ENCODE measurements at places on chromosomes 1 and 21.

DNA sequence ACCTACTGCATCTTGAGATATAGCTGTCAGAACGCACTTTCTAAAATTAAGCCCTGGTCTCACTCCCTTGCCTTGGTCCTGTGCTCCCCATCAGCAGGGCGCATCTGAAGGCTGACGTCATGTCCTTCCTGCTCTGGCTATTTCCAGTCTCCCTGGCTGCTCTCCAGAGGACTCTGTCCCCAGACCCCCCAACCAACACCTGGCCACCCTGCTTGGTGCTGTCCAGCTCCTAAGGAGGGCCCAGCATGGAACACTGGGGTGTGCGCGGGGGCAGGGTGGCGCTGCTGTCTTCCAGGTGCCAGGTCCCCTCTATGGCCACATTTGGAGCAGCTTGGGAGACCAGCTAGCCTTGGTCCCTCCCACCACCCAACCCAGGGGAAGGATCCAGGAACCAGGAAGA lies 8.3 kb downstream of the TNNT2 start:
- no peak for DNase-seq

DNA sequence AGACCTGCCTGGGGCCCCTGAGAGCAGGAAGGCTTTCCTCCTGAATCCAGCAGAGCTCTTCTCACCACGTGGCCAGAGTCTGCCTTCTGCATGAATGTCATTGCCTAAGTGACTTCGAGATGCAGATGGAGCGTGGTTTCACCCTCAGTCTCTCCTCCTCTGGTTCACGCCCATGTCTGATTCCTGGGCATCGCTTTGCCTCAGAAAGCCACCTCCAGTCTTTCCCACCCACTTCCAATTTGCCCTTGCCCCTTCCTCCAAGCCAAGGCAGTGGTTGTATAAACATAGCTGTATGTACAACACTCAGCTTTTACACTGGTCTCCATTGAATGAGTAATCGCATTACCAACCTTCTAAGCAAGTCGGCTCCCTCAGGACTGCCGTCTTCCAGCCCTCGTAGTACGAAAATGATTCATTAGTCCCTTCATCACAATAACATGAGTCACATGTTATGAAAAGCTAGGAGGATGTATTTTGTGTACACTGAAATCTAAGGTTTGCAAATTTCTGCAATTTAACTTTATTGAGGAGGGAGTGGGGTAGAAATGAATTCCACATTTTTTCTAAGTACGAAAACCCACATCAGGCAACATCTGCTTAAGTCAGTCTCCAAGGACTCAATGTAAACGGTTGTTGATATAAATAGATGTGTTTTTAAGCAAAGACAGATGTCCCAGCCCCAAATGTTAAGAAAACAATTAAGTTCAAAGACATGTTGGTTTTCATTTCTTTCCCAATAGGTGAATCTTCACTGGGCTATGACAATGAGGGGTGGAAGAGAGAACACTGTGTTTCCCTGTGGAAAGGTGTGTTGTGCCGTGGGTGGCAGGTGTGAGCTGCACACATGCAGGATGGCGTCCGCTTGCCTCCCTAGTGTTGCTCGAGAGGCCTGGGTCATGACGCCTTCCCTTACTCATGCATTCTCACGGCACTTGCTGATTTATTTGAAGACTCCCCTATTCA lies 32.3 kb upstream of the ETS2 start:
- DNase-seq: no peak

DNA sequence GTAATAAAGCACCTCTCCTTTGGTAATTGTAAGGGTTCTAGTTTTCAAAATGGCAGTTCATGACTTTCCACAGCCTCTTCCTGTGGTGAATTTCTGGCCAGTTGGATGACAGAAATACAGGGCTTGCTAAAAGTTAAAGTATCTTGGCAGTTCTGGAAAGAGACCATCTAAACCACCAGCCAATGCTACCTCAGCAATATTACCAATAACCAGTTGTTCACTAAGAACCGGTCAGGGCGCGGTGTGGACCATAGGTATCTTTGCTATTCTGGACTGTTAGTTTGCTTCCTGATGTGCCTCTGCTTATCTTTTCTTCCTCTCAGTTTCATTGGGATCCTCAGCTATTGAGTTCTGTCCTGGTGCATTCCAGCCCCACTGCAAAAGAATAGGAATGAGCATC lies 124.7 kb downstream of the HS2ST1 start:
- no peak for DNase-seq

- DNase-seq: no peak
Measured at GRCh38 chr21:46128106-46128932, 27.1 kb downstream of the FTCD start.

DNA sequence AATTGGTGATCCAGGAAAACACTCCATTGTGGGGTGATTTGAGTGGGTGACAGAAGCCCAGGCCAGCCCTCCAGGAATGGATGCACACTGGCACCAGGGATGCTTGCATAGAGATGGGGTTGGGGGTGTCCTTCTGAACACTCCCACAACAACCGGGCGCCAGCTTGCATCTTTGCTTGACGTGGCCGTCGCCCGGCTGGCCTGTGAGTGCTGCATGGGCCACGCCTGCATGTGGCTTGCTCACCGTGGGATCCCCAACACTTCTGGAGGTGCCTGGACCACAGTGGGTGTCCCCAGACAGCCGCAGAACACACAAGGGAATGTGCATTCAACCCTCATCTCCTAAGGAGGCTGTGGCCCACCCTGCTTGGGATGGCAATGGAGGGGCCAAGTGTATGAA lies 55.1 kb downstream of the SIK1 start:
- no peak for DNase-seq

DNA sequence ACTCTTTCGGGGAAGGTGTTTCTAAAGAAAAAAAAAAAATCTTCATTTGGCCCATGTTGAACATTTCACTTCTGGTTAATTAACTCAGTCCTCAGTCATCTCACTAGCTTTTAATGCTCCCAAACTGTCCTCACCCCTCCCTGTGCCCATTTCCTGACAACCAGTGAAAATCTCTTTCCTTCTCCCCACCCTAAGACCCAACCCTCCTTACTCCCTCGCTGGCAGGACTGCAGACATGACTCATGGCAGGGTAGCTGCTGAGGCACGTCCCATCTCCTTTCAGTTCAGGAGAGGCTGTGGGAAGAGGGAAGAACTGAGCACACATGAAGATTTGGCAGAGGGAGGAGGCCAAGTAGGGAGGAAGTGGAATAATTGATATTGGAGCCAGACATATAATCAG lies 12.6 kb downstream of the PKP1 start:
- DNase-seq: no peak

DNA sequence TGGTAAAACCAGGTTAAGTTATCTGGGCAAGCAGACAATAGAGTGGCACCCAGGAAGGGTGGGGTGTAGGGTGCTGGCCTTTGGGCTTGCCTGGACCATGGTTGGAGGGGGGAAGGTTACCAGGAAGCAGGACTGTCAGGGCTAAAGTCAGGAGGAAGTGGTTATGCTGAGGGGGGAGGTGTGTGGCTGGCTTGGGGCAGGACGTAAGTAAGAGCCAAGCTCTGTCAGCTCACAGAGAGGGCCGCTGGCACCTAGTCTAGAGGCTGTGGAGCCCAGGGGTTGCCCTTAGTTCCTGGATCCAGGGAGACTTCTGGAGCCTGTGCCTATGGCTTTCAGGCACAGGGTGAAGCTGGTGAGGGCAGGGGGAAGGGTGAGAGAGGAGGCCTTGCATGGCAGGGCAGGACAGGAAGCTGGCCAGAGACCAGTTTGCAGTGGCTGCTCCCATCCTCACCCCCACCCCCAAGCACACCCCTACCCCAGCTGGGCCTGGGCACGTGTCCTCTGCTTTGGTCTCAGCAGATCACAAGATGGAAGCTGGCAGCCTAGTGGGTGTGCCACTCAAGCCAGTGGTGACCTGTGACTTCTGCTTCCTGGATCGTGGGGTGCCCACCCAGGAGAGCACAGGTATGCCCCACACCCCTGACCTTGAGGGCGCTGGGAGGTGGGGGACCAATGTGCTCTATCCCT lies 20.5 kb upstream of the SMYD3 start:
- DNase-seq: no peak

DNA sequence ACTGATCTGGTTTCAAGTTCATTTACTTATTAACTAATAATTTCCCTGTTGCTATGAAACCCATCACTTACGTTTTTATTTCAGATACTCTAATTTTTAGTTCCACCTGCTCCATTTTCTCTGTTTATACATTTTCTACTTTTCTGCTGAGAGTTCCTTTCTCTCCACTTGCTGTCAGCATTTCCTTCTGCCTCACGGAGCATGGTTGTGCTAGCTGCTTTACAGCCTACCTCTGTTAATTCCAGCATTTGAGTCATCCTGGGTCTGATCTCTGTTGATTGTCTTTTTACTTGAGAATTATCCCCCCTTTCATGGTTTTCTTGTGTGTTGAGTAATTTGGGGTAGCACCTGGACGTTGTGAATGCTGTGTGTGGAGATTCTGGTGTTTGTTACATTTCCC lies 373.2 kb upstream of the C1orf174 start:
- DNase-seq: no peak

- DNase-seq: no peak
Measured at GRCh38 chr1:223742856-223743517, 30.6 kb downstream of the CAPN2 start.

All from NCI-H1436 treated with DMSO at 0.1 percent for 48 hours (cell line).